Choroid plexus epithelial cell (primary cell): ENCODE measurements at places on chromosomes 3 and 15.
A peak's percentile ranks its signal among the peaks of the same experiment; 100 is the strongest.

DNA sequence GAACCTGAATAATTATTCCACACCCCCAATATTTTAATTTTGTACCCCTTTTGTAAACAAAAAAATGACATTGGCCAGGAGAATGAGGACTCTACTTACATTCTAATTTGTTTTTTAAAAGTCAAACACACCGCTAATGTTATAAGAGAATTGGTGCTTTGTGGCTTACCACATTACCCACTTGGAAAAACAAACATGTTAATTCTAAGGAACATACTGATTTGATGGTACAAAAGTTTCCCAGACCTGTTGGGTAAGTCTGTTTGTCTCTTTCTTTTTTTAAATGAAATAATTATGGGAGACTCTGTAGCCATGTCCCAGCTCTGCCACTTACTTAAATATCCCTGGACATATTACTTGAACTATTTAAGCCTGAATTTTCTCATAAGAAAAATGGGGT lies 352.5 kb upstream of the C2CD4B start:
- DNase-seq, result no peak

DNA sequence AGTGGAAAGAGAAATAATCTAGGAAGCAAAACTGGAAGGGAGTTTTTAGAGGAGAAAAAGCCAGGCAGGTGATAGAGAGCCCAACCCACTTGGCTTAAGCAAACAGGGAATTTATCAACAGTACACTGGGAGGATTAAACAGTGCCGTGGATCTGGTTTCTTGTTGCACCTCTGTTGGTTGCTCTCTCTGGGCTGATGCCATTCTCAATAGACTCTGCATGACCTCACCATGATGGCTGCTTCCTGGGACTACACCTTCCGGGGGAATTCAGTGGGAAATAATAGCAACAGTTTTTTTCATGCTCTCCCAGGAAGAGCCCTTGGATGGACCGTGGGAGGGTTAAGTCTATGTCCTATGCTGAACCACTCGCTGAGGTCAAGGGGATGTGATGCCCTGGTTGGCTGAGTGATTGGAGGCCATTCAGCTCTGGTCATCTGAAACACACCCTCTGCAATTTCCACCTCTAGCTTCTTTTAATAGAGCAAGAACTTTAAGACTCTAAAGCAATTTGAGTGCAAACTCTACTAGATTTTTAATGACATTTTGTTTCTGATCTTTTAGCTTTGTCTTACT lies 74.2 kb downstream of the EPHB1 start:
- DNase-seq, result no peak

DNA sequence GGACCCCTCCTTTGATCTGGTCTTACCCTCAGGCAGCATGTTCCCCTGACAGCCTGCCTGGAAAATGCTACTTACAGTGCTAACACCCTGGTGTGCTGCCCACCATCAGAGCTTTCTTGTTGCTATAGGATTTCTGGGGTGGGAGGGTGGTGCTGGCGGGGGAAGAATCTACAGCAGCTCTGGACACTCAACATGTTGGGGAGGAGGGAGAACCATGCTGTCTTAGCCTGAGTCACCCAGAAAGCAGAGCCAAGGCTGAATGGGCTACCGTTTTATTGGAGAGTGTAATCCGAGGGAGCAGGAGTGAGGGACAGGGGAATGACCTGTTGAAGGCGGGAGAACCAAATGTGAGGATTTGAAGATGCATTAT lies 45.6 kb downstream of the MFSD1 start:
- DNase-seq, result peak; percentile 8

- DNase-seq, result no peak
Observed at GRCh38 chr3:66610562-66610909, 109.7 kb upstream of the LRIG1 start.

DNA sequence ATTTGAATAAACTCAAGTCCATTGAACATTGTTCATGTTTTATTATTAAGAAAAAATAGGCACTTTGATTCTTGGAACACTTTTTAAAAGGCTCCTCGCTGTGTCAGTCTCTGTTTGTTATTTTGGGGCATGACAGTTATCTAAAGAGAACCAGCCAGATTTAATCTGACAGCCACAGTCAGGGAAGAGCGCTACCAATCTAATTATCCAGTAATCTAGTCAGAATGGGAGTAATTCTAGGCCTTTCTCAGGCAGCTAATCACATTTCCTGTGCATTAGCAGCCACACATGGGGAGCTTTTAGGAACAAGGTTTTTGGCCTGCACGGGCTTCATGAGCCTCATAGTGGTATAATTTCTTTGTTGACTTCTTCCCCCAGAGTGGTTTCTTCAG lies 362.2 kb downstream of the RBMS3 start:
- DNase-seq, result no peak
